ENCODE measurements at places on chromosomes 3 and 15.

- no peak for DNase-seq
These were observed 206.9 kb downstream of the RPLP1 start for GRCh38 chr15:69659454-69660050.

- DNase-seq: no peak
These were observed 65.4 kb downstream of the AQP9 start for GRCh38 chr15:58203537-58203936.

DNA sequence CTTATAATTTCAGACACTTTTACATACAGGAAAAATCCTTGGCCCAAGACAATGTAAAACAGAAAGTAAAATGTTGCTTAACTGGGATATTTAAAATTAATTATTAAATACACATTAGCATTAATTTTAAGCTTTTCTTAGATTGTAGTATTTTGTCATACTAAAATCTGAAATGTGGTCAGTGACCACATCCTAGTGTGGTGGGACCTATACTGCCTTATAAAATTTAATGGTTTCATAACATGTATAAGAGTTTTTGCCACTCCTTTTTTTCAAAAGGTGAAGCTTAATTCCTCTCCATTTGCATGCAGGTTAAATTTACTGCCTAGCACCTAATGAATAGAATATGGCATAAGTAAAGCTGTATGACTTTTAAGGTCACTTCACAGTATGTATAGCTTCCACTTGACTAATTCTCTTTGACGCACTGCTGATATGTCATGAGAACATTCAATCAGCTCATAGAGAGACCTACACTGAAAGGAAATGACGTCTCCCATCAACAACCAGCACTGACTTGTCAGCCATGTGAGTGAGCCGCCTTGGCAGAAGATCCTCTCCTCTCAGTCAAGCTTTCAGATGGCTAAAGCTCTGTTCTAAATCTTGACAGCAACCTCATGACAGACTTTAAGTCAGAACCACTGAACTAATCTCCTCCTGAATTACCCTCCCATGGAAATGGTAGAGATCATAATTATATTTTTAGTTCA, 847.8 kb downstream of the SI start:
- DNase-seq: no peak

DNA sequence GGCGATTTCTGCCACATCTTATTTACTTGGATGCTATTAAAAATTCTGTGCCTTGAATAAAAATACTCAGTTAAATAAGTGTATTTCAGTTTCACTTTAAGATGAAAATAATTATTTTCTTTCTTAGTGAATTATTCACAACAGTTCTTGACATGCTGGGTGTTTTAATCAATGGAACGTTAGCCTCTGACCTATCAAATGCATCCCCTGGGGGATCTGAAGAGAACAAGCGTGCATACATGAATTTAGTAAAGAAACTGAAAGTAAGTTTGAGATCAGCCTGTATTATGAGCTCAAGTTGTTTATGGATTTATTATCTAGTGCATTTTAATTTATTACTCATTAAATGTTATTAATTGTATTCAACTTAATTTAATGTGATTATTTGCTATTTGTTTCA, 597 bp downstream of the P2RY12 start:
- DNase-seq: no peak

GRCh38 chr3:98814817-98815420, 51.8 kb downstream of the ST3GAL6 start:
- no peak for DNase-seq

DNA sequence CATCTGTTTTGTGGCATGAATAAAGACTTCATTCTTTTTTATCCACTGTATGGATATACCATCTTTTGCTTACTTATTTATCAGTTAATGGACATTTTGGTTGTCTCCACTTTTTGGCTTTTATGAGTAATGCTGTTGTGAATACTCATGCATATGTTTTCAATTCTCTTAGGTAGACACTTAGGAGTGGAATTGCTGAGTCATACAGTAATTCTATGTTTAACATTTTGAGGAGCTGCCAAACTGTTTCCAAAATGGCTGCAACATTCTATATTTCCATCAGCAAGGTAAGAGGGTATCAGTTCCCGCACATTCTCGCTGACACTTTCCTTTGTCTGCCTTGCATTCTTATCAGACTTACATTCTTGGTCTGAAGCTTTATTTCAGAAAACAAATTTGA, 191.1 kb downstream of the WNT5A start:
- DNase-seq: no peak

DNA sequence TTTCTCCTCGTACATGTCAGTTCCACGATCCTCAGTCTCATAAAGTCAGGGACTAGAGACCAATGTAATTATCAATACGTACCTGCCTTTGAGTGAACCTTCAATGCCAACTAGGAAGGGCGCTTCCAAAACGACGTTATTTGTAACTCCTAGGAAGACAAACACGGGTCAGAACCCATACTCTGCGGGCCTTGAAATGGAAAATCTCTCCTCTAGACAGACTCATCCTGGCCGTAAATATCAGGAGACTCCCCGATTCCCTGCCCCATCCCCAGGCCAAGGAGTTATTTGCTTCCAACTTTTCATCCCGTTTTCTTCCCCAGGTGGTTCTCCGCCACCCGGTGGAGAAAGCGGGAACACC, 578 bp downstream of the OIP5 start:
- DNase-seq: no peak

DNA sequence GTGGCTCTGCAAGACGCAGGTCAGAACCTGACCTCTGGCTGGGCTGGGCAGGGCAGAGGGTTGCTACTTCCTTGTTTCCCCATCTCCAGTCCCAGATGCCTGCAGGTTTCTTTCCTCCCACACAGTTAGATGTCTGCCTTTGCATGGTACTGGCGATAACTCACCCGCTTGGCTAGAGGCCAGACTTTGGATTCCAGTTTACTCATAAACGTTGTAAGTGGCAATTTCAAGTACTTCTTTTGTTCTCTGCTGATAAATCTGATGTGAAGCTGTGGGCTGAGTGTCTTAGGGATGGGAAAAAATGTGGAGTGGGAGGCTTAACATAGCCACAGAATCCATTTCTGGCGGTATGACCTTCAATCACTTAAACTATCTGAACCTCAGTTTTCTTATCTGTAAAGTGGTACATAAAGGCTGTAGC, 194.2 kb downstream of the EBLN2 start:
- DNase-seq: no peak

DNA sequence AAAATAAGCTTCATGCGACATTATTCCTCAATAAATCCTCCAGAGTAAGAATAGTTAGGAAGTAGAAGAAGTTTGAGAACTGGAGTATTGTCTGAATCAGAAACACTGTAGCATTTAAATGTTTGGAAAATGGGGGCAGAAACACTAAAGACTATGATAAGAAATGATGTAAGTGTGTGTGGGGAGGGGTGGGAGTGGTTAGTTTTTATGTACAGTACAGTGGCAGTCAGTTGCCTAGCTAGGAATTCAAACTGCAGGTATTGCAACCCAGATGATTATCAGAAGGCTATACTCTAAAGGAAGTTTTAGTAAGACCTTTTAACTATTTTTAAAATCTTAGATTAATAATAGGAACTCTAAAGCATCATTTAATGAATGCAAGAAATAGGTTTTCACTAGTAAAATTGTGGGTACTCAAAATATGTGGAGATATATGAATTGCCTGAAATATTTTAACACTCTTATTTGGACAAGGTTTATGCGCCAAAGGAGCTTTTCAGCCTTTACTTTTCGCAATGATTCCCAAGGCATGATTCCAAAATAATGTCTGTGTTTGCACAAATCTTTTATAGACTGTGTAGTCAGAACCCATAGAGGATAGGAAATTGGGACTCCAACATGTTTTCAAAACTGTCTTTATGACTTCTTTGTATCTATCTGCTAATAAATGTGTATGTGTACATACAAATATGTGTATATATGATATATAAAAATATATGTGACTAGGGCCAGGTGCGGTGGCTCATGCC, 8.0 kb upstream of the CCDC50 start:
- no peak for DNase-seq

DNA sequence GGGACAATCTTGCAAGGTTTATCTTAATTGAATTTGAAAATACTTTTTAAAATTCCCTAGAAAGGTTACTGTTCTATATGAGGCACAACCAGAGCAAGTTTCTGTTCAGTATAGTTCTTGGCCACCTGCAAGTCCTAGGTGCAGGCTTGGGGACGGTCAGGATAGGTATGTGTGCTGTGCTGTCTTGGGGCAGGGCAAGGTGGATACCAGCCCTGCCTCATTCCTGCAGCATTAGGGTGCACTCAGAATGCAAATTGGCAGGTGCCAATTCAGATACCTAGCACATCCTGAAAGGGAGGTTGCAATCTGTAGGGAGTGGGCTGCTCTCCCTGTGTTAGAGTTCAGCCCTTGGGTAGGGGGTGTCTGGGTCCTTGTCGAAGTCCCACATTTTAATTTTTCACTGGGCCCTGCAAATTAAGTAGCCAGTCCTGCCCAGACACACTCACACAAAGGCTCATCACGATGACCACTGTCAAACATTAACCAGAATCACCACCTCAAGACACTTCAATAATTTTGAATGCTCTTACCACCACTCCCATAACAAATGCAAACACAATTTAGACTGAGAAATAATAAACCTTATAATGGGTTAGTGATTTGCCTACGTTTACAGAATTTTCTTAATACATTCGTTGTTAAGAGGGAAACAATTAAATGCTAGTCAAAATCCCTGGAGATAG, 838.0 kb upstream of the NR2F2 start:
- no peak for DNase-seq

DNA sequence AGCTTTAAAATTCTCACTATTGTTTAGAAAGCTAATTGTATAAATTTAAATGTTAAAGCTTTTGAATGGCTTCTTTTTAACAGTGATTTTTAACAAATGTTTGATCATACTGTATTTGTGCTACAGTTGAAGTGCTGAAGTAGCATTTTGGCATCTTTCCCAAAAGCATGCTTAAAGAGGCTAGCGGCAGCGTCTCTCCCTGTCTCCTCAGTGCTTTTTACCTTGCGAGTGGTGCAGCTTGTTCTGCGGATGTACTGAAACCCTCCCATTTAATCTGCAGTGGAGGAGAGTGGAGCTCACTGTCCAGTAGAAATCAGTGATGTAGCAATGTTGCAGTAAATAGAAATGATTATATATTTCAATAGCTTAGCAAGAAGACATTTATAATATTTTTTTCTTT, 43.7 kb downstream of the LRRC49 start:
- DNase-seq: no peak

- DNase-seq: no peak
These were observed 35.7 kb upstream of the NECTIN3 start for GRCh38 chr3:111035902-111036301.

GRCh38 chr3:132669256-132669777, 9.2 kb downstream of the UBA5 start:
- no peak for DNase-seq

- no peak for DNase-seq
These were observed 58.4 kb upstream of the POLG start for GRCh38 chr15:89393056-89393455.

- DNase-seq: no peak
These were observed 227.8 kb upstream of the CTNNB1 start for GRCh38 chr3:40971191-40972168.

- no peak for DNase-seq
These were observed 584.2 kb upstream of the DPPA4 start for GRCh38 chr3:109921509-109921908.

DNA sequence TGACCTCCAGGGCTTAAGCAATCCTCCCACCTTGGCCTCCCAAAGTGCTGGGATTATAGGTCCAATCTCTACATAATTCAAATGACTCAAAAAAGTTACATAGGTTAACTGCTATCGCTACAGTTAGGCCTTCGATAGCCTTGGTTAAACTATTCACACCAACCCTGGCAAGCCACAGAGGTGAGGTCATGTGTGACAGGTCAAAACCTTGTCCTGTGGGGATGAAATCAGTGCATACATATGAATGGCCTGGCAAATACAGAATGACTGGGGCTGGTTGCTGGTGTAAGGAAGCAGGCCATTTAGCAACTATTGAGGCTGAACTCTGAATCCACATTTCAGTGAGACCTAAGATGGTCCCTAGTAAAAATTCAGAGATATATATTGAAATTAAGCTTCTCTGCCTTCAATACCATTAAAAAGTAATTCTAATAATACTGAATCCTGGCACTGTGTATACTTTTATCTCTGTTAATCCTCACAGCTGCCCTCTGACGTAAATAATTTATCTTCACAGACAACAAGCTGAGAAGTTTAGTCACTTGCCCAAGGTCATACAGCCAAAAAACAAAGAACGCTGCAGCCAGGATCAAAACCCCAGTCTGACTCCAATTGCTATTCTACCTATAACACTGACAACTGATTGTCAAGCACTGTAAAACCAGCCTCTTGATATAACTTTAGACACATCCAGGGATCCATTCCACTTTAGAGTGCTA, 35.3 kb downstream of the MKRN2 start:
- no peak for DNase-seq

DNA sequence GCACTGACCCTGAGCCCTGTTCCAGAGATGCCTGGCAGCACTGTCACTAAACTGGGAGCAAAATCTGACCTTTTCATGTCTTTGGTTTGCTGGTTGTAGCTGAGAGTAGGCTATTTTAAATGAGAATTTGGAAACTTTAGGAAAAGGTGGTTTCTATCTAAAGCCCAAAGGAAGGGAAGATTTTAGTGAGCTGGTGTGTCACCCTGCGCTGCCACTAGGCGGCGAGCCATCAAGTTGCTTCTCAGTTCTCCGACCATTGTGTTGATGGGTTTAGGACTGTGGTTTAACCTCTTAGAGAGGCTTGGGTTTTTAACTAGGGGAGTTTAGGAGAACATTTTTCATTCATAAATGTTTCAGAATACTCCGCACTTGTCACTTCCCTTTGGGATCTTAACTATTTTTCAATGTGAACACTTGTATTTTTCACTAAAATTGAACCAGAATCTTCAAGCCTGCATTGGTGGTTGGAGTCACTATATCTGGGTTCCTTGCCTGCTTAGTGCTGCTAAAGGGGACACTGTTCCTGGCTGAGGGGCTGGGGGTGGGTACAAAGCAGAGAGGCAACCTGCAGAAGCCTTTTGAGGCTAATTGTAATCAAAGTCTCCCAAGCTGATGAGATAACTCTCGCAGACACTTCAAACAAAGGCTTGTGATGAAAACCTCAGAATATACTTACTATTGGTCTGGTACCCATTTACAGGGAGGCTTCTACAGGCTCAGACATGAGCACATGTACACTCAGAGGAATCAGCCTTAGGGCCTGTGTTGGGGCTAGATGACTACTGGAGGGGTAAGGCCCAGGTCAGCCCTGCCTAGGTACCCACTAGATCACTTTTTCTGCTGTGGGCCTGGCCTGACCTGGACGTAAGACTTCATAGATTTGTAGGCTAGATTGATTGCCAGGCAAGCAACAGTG, 16.8 kb downstream of the EXOSC7 start:
- no peak for DNase-seq

GRCh38 chr15:56887782-56888438, 30.5 kb upstream of the TCF12 start:
- DNase-seq: no peak

DNA sequence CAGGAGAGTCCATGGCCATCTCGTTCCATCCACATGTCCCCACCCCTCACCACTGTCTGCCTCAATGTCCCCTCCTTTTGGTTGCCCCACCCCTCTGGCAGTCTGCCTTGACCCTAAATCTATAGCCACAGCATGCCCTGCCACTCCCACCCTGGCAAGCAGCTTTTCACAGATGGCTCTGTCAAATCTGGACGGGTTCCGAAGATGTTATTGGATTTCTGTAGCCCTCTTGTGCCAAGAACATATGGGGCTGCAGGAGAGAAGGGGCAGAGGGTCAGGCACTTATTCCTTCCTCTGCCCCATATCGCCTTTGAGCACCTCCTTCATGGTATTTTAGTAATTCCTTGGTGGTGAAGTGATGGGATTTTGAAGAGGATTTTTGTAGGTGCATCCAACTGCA, 57.1 kb downstream of the EPHB1 start:
- no peak for DNase-seq

GRCh38 chr15:101019366-101019896, 100.3 kb downstream of the LRRK1 start:
- no peak for DNase-seq
